Fibroblast of skin of right biceps (primary cell): ENCODE measurements at places on chromosomes 1 and 21.

DNA sequence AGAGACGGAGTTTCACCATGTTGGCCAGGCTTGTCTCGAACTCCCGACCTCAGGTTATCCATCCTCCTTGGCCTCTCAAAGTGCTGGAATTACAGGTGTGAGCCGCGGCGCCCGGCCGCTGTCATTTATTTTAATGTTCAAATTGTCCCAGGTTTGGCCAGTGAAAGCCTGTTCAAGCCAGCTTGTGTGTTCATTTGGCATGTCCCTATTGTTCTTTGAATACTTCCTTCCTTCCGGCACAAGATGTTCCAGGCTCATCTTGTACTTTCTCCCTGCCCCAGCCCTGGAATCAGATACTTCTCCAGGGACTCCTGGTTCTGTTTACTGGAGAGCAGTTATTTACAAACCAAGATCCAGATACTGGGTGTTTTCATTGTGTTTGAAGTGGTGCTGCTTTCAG lies 37.0 kb downstream of the ZBTB8B start:
- DNase-seq, result no peak

GRCh38 chr1:209672705-209673630 lies 2.2 kb upstream of the G0S2 start:
- DNase-seq, result peak; percentile 32

DNA sequence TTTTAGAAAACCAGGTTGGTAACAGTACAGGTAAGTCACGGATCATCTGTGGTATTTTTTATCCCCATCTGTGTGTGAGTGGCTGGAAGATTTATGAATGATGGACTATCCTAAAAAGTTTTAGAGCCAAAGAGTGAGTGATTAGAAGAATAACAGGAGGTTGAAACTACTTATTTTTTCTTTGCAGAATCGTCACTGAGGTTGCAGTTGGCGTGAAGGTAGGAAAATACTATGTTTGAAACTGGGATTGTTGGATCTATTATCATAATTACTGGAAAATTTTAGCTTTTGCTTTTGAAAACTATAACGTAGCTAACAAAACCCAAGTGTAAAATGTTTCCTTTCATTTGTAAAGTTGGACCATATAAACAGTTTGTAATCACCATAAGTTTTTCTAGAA lies 1.8 kb downstream of the PTBP2 start:
- DNase-seq, result no peak

- DNase-seq, result no peak
These were observed 39.6 kb upstream of the C21orf91 start for GRCh38 chr21:17858747-17859146.

- DNase-seq, result no peak
These were observed 69.3 kb downstream of the FOXD2 start for GRCh38 chr1:47507144-47507543.

GRCh38 chr1:63896755-63897154 lies 122.9 kb downstream of the ROR1 start:
- DNase-seq, result no peak

DNA sequence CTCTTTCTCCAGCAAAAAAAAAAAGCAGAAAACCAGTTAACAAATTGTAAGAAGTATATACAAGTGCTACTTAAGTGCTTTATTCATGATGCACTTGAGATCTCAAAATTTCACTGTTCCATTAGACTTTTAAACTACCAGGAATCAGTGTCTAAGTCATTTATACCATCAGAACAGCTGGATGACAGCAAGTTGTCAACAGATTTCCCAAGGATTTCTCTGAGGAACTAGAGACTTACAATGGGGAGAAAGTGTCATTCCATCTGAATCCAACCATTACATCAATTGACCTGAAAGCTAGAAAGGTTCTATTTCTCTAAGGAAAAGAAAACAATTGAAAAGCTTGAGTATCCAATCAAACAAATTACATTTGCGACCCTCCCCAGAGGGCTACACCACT lies 43.8 kb downstream of the USH2A start:
- no peak for DNase-seq

GRCh38 chr1:246954126-246954525 lies 22.4 kb upstream of the AHCTF1 start:
- DNase-seq, result no peak

- DNase-seq, result no peak
These were observed 95.7 kb upstream of the PALMD start for GRCh38 chr1:99550198-99550597.

DNA sequence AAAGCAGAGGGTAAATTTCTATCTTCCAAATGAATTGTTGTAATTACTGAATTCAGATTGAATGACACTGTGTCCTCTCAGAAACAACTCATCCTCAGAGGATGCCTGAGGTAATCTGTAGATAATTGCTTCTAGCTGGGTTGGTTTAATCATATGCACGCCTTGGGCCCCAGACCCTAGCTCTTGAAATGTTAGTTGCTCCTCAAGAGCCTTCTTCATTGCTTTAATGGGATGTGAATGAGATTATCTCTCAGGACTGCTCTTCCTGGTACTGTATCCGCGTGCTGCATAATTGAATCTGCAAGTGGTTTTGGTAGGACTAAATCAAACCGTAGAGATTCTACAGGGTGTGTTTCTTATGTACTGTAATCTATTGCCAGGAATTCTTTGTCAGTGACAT lies 569.3 kb upstream of the NEGR1 start:
- DNase-seq, result no peak

DNA sequence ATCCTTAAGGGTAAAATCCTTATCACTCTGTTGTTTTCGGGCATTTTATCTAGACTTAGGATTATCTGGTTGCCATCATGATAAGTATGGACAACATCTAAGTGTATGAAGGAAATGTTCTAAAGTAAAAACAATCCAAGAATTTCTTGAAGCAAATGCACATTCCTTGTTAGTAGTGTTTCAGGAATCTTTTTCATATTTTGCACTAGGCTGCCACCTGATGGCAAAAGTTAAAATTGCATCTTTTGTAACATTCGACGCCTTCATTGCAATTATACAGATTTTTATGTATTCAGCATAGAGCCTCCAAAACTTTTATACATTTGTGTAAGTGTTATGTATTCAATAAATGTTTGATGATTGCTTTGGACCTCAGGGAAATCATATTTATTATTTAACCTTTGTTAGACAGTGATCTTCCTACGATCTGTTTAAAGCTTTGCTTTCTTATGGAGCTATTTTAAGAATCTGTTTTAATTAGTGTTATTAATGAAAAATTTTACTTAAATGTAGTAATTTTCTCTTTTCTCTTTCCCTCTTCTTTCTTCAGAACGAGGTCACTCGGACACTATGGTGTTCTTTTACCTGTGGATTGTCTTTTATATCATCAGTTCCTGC lies 49.4 kb upstream of the KIAA1614 start:
- DNase-seq, result peak; percentile 59

DNA sequence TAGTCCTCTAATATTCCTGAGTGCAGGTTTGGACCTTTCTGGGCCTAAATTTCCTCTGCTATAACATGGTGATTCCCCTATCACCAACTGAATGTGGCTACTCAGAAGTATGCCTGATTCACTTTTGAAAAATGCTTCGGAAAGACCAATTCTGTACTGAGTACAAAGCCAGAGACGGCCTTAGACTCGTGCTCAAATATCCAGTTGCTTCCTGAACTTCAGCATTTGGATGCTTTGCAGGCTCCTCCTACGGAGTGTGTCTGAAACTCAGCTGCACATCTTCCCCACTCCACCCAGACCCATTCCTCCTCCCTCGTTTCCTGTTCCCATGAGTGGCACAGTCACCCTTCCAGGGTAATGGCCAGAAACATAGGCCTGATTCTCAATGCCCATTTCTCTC lies 98.4 kb upstream of the GADD45A start:
- DNase-seq, result peak; percentile 40

- DNase-seq, result no peak
These were observed 30.7 kb downstream of the VASH2 start for GRCh38 chr1:212981025-212981495.

DNA sequence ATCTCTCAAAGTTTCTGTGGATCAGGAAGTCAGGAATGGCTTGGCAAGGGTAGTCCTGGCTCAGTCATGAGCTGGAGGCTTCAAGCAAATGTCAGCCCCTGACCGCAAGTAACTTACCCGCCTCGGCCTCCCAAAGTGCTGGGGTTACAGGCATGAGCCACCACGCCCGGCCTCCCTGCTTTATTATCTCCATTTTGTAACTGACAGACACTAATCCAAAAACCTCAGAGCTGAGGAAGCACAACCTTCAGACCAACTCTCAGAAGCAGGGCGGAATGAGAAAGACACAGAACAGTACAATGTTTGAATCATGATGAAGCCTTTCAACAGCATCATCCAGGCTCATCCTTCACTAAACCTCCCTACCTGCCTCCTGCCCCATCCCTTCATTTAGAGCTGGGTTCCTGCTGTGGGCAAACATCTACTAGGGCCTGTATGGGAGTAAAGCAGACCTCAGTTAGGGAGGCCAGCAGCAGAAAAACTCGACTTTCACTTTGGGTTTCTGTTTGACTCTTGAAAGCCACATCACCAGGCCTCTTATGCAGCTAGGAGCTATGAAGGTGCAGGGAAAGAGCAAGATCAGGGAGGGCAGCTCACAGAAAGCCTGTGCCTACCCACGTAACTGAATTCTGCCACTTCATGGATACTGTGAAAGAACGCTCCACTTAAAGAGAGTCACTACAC lies 84.4 kb upstream of the RAB4A start:
- DNase-seq, result no peak

GRCh38 chr1:91523482-91523881 lies 22.8 kb downstream of the CDC7 start:
- no peak for DNase-seq

- DNase-seq, result no peak
These were observed 1038.1 kb upstream of the ADGRL4 start for GRCh38 chr1:80044662-80045061.

DNA sequence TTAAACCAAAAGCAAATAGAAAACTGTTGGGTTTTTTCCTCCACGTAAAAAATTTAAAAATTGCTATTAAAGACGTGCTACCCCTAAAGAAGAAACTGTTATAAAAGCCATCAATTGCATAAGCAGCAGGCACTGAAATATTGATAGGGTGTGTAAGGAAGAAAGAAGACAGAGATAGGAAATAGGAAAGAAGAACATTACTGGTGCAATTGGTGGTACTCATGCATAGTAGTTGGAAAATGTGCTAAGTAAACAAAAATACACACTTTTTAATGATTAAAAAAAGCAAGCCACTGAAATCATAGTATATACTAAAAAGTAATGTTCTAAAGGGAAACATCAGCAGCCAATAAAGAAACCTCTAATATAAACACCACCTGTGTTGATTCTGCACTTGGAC lies 52.8 kb upstream of the ANGPTL3 start:
- DNase-seq, result no peak

DNA sequence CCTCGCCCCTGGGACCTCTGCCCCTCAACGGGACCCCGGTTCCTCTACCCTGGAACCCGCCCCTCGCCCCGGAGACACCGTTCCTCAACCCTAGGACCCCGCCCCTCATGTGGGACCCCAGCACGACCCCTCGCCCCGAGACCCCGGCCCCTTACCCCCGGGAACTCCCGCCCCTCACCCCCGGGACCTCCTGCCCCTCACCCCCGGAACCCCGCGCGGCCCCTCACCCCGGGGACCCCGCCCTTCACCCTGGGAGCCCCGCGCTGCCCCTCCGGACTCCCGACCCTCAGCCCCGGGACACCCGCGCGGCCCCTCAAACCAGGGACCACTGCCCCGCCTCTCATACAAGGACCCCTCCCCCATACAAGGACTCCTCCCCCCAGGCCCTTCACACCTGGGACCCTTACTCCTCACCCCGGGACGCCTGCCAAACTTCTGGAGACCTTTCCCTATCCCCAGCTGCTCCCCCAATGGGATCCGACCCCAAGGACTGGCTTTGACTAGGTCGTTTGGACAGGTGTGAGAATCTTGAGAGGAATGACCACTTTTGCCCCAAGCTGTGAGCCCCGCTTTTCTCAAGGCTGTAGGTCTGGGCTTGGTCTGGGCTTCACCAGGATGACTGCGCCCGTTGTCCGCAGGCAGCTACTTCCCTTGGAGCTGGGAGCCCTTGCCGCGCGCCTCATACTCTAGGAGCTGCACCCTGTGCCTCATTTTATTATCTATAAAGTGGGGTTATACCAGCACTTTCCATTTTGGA lies 843 bp downstream of the DIP2A start:
- DNase-seq, result peak; percentile 28
